ENCODE measurements at places on chromosomes 1 and 21. TPM values are rescaled to one million over a fixed set of nuclear protein-coding genes. Genes with fewer than 3 reads are reported as not detected.
A peak's percentile ranks its signal among the peaks of the same experiment; 100 is the strongest.

Gene FABP3
- total RNA-seq: 3.4 TPM

Gene SMCP
- not detected for total RNA-seq

Gene SAMSN1
- total RNA-seq: not detected

DNA sequence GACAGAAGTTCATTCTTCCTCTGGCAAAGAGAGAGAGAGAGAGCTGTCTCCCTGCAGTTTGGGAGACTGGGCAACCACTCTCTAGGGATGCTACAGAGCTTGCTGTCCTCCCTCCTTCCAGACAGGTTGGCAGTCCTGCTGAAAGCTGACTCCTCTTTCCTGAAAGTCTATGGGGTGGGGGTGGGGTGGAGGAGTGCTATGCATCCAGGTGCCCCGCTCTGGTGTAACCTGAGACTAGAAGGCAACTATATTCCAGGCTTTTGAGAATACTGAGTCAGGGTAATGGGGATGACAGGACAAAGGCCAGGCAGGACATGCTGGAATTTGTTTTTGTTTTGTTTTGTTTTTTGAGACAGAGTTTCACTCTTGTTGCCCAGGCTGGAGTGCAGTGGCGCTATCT, 55.4 kb downstream of the OPTC start:
- peak; percentile 46 for DNase-seq

- no peak for DNase-seq
Measured at GRCh38 chr1:42747125-42747524, 7.1 kb upstream of the CLDN19 start.

DNA sequence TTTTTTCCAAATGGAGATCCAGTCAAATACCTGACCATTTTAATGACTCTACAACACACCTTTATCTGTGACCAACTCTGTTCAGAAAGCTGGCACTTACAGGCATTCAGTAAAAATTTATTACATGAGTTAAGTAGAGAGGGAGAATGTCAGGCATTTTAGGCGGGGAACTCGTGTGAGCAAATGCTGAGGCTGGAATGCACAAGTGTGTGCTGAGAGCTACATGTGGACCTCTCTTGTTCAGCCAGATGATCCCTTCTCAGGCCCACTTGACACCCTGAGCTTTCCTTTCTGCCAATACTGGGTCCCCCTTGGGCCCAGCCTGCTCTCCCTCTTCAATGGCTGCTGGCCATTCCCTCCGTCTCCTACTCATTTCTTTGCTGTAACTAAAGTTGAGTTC, 11.7 kb downstream of the PPIH start:
- no peak for DNase-seq

DNA sequence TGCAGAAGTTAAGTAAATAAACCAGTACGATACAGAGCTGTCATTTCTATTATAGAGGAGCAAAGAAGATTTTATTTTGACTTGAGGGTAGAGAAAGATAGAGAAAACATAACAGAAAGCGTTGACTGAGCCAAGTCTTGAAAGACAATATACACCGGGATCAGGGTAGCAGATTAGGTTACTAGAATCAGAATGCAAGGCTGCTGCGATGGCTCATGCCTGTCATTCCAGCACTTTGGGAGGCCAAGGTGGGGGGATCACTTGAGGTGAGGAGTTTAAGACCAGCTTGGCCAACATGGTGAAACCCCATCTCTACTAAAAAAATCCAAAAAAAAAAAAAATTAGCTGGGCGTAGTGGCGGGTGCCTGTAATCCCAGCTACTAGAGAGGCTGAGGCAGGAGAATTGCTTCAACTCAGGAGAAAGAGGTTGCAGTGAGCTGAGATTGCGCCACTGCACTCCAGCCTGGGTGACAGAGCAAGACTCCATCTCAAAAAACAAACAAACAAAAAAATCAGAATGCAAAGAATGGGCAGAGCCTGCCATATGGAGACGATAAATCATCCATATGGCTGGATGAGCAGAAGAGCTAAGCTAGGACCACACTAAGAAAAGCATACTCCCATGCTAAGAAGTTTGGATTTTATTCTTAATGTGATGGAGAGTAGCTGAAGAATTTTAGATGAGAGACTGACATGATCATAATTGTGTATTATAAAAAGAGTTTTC, 9.9 kb upstream of the ABCD3 start:
- no peak for DNase-seq

DNA sequence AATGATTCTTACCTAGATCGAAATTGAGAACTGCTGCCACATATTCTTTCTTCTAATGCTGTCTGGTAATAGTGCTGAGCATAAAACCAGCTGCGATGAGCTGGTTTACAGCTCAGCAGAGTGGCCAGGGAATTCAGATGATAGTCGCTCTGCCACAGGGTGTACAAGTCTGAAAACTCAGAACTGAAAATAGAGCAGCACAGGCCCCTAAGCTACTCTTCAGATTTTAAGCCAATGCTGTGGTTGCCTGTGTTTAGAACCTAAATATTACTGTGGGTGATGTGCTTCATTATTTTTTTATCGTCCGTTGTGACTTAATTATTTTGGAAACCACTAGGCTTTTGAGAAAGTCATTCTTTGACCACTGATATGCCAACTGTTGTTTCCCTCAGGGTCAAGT, 152.0 kb downstream of the ADGRL4 start:
- no peak for DNase-seq

GRCh38 chr1:203888807-203889251, 27.4 kb downstream of the SNRPE start:
- DNase-seq: peak; percentile 85

GRCh38 chr1:231855926-231856325, 229.3 kb downstream of the DISC1 start:
- DNase-seq: no peak

DNA sequence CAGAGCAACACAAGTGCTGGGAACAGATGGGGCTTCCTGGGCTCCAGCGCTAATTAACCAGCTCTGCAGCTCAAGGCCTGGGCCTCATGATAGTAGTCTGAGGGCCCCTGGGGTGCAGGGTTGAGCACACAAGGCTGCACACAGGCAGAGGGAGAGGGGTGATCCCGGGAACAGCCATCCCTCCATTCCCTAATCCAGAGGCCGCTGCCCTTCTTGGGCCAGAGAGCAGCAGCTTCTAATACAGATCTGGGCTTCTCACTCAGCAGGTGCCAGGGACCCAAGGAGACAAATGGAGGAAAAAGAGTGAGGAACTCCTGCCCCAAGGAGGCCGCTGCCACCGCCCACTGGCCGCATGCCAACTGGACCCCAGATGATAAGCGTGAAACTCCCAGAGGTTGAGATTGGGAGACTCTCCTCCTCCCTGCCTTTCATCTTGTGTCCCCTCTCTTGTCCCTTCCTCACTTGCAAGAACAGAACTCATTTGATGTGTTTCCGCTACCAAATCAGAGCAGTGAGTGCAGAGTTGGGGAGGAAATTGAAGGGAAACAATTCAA, 58.0 kb upstream of the IFNAR2 start:
- DNase-seq: no peak

DNA sequence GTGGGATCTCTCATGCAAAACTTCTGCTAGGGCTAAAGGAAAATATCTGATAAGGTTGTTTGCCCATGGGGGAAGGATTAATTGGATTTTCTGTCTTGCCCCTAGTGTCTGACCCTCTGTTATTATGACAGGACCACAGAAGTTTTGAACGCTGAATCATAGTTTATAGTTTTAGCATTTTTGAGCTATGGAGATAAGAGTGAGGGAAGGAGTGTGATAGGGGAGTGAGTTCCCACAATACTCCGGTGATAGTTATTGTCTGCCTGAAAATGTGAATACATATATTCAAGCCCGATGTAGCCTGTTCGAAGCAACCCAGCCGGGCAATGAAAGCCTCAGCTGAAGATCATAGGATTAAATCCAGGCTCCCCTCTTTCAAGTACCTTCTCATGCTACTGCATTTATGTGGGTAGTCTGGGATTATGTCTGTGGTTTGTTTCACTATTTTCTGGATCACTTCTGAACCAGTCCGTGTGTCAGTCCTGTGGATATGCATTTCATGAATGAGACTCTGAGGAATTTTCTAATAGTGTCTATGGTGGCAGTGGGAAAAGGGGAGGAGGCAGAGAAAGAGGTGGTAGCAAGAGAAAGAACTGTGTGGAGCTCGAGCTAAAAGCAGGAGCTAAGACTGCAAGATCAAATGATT, 258.7 kb downstream of the DISC1 start:
- no peak for DNase-seq
